ENCODE measurements at places on chromosomes 1 and 21.

- DNase-seq, result no peak
These were observed 40.9 kb downstream of the STX6 start for GRCh38 chr1:180981596-180982387.

DNA sequence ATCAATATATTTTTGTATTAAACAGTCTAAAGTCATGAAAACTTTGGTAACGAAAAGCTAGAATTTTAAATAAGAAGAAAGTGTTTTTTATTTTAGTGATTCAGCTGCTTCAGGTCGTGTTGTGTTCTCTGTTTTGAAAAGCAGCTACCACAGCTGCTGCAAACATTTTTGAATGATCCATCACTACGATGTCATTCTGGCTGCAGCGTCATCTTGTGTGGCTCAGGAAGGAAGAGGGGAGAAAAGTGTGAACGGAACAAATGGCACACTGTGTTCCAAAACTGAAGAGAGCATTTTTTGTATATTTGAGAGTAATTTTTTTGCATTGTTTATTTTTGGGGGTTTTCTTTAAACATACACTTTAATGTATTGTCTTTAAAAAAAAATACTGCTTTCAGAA lies 323.0 kb upstream of the ADGRL2 start:
- DNase-seq, result no peak

DNA sequence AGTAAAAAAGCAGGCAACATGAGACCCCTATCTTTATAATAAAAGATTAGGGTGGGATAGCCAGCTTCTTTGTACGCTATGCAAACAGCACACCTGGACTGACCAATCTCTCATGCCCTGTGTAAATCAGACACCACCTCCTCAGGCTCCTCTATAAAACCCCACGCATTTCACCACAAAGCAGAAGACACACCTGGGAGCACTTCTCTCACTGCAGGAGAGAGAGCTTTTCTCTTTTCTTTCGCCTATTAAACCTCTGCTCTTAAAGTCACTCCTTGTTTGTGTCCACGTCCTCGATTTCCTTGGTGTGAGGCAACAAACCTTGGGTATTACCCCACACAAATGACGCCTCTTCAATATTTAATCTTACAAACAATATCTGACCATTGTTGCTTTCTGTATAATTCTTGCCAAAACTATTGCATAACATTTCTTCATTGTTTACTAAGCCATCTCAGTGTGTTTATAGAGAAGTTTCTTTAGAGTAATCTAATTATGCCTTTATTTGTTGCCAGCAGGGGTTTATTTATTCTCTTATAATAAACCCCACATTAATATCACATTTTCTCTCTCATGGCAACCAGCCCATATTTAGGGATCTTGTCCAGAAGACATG lies 31.6 kb upstream of the NUF2 start:
- DNase-seq, result no peak

GRCh38 chr1:197808880-197809279 lies 33.6 kb upstream of the DENND1B start:
- DNase-seq, result no peak

GRCh38 chr1:162168261-162168660 lies 98.8 kb downstream of the NOS1AP start:
- DNase-seq, result no peak

GRCh38 chr1:111030590-111030989 lies 66.9 kb upstream of the LRIF1 start:
- DNase-seq, result no peak

GRCh38 chr1:111615870-111616715 lies 3.5 kb upstream of the RAP1A start:
- no peak for DNase-seq

GRCh38 chr21:35905963-35906345 lies 154.4 kb downstream of the SETD4 start:
- DNase-seq, result no peak

GRCh38 chr21:41506611-41507520 lies 1.1 kb downstream of the TMPRSS2 start:
- DNase-seq, result no peak

GRCh38 chr1:11571906-11572616 lies 82.2 kb downstream of the FBXO2 start:
- no peak for DNase-seq

DNA sequence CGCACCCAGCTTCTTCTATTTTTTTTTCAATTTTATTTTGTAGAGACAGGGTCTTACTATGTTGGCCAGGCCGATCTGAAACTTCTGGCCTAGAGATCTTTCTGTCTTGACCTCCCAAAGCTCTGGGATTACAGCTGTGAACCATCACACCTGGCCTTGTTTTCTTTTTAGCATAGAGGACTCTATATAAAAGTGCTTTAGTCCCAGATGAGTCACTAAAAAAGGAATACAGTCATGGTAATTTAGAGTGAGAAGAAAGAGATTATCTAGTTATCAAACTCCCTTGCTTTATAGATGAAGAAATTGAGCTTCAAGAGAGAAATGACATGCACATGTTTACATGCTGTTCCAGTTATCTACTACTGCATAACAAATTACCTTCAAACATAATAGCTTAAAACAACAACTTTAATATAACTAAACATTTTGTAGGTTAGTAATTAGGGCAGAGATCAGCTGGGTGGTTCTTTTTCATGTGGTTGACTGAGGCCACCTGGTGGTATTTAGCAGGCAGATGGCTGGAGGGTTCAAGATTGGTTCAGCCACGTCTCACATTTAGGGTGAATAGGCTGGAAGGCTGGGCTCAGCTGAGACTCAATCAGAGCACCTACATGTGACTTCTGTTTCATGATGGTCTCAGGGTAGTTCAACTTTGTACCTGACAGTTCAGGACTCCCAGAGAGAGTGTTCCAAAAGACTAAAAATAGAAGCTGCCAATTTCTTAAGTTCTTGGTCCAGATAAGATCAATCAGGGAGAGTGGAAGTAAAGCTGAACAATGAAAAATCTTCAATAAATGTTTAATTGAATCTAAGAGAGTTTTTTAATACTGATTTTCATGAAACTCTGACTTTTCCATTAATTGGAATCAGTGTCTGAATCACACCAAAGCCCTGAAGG lies 16.9 kb upstream of the MTF2 start:
- no peak for DNase-seq

DNA sequence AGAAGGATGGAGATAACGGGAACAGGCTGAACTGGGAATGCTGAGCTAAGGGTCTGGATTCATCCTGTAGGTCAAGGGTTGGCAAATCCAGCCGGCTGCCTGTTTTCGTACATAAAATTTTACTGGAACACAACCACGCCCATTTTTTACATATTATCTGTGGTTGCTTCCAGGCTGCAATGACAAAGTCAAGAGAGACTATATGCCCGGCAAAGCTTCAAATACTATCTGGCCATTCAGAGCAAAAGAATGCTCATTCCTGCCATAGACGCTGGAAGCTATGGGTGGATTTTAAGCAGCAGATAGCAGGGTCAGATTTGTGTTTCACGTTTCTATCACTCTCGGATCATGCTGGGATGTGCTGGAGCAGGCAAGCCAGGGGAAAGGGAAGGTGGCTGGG lies 137.9 kb upstream of the EDN2 start:
- no peak for DNase-seq

GRCh38 chr1:93501399-93501798 lies 53.5 kb downstream of the FNBP1L start:
- no peak for DNase-seq

DNA sequence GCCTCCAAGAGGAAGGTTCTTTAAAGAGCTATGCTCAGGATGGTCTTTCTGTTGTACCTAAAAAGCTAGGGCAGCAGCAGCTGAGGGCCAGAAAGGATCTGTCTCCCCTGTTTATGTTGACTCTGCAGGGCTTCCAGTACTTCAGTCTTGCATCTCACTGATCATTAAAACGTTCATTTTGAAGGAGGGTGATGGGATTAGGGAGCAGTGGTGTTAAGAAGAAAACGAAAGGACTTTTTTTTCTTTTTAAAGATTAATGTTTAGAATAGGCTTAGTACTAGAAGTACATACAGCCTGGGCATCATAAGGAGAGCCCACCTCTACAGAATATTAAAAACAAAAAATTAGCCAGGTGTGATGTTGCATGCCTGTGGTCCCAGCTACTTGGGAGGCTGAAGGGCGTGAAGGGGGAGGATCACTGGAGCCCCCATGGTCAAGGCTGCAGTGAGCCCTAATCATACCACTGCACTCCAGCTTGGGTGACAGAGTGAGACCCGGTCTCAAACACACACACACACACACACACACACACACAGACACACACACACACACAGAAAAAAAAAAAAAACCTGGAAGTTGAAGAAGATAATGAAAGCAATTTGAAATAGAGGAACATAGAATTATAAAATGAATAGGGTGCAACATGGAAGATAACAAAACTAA lies 2.9 kb downstream of the CR1L start:
- no peak for DNase-seq

- no peak for DNase-seq
These were observed 7.6 kb downstream of the ZNF683 start for GRCh38 chr1:26364956-26365355.

GRCh38 chr1:240426051-240426450 lies 185.9 kb downstream of the GREM2 start:
- DNase-seq, result no peak

DNA sequence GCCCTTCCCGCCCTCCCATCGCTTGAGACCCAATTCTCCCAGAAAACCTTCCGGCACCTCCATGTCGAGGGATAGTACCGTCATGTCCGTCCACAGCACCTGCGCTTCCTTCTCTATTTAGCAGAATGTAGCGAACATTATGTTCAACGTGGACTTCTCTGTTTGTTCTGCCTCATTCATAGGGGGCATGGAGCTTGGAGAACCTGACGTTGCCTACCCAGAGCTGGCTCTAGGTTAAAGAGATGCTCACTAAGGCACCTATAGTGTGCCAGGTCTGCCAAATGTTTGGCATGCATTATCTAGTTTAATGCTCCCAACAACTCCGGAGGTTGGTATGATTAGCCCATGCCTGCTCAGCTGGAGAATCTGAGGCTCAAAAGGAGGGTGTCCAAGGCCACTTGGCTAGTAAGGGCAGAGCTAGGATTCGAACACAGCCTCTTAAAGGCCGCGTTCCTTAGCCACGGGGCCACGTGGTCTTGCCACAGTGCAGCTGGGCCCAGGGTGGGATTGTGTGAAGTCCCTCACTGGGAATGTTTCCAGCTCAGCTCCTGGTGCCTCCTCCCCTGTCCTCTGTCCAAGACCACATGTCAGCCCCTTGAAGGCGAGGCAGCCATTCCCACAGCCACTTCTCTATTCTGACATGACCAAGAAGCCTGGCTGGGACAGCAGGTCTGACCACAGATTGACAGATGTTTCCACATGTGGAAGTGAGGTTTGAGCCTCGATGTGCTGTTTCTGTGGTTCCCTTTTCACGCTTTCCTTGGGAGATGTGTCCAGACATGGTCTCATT lies 57.8 kb downstream of the RUNX3 start:
- no peak for DNase-seq

DNA sequence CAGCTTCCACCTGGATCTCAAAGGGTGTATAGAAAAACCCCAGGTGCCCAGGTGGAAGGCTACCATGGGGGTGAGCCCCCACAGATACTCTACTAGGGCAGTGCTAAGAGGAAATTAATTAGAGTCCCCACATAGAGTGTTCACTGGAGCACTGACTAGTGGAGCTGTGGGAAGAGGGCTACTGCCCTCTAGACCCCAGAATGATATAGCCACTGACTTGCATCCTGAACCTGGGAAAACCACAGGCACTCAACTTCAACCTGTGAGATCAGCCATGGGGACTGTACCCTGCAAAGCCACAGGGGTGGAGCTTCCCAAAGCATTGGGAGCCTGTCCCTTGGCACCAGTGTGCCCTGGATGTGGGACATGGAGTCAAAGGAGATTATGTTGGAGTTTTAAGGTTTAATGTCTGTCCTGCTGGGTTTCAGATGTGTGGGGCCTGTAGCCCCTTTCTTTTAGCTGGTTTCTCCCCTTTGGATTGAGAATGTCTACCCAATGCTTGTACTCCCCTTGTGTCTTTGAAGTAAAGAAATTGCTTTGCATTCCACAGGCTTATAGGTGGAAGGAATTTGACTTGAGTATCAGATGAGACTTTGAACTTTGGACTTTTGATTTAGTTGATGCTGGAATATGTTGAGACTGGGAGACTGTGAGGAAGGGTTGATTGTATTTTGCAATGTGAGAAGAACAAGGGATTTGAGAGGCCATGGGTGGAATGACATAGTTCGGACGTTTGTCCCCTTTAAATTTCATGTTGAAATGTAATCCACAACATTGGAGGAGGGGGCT lies 31.8 kb upstream of the CDC14A start:
- DNase-seq, result no peak

DNA sequence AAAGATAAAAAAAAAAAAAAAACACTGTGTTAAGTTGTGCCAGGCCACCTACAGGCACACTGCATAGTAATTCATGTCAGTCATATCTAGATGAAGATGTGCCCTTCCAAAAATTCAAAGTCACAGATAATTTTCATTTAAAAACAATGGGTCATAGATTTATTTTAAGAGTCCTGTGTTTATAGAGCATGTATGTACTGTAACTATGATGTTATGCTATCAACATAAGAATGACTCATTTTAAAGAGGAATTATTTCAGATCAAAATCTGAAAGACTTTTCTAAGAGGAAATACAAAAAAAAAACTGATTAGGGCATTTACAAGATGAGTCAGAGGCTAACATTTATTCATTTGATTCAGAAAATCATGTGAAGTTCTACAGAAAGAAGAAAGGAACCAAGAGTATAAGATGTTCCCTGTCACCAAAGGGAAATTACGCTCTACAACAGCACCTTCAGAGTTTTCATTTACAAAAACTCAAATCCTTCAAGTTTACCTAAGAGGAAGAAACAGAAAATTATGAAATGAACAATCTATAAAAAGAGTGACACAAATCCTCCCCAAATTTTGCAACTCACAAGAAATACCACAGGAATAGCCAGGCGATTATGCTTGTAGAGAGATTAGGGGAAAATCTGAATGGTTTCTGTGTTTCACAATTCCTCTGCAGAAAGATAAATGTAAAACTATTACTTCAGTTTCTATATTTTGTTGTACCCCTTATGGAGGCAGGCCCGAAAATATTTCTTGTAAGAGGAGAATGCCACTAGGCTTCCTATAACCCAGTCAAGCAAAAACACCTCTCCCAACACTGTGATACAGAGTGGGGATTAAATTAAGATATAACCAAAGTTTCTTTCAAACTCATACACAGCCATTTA lies 13.8 kb downstream of the TP53BP2 start:
- DNase-seq, result no peak

GRCh38 chr21:41731081-41731480 lies 35.8 kb downstream of the RIPK4 start:
- no peak for DNase-seq

- no peak for DNase-seq
These were observed at the start of gene ARHGEF19 for GRCh38 chr1:16212251-16212961. Gene ARHGEF19, minus strand, starts transcription at chr1:16212652. Its CDS starts 3,598 bp downstream, at chr1:16209054.

DNA sequence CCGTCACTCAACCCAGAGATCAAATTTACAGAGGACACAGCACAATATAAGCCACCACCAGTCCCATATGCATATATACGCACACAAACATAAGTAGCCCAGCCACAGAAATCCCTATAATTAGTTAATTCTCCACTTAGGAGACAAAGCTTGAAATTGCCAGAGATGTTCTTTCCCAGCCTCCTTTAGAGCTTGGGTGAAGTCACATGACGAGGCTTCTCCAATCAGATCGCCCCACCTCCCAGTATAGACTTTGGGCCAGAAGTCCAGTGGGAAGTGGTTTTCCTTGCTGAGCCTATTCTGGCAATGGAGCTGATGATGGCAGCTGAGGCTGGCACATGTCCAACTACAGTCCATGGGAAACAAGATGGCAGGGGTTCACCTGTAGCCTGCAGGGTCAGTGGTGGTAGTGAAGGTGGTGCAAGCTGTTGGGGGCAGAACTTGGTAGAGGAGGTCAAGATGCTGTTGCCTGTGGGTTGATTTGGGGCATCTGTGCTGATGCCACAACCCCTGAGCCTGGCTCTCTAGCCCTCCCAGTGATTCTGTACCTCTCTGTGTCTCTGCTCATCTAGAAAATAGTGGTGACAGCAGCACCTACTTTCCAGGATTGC lies 535.9 kb downstream of the MATN1 start:
- DNase-seq, result no peak

GRCh38 chr21:16075649-16076282 lies 346.0 kb downstream of the USP25 start:
- DNase-seq, result no peak

Measured in cortex of kidney (tissue), 1 donor.